GM18507 (cell line): ENCODE measurements at places on chromosomes 1 and 21.

DNA sequence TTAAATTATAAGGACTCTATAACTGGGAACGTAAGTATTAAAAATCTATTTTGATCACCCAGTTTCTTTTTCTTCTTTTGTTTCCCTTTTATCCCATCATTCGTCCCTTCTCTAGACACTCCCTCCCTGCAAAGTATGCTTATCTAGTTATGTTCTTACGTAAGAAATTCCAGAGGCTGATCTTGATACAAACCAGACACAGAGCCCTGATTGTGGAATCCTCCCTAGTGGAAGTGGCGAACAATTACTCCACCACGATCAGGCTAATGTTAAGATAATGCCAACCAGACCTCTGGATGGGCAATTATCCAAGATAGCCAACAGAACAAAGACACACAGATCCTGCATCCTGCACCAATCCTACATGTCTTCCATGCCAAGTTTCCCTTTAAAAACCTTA, 1557.4 kb downstream of the PLA2G4A start:
- no peak for DNase-seq

GRCh38 chr21:27487676-27488075, 520.8 kb upstream of the ADAMTS5 start:
- DNase-seq: no peak

DNA sequence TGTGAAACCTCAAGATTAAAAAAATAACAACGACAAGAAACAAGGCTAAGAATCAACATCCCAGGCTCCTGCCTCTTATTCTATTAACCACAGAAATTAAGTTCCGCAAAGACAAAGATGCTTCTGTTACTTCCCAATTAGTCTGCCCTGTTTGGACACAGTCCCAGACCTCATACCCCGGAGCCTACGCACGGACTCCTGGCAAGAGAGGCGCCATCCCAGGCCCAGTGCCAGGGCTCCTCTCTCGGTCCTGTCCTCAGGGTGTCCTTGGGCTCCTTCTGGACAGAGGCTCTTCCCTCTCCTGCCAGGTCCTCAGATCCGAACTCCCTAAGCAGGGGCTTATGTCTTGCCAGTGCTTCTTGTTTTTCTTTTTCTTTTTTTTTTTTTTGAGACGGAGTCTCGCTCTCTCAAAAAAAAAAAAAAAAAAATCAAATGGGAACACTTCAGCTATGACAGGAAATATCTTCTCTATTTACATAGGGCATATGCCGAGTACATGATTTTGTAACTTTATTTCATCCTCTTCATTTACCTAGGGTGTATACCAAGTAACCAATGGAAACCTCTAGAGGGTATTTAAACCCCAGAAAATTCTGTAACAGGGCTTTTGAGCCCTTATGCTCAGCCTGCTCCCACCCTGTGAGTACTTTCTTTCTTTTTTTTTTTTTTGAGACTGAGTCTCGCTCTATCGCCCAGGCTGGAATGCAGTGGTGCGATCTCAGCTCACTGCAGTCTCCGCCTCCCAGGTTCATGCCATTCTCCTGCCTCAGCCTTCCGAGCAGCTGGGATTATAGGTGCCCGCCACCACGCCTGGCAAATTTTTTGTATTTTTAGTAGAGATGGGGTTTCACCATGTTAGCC, 11.7 kb upstream of the ENO1 start:
- no peak for DNase-seq

GRCh38 chr1:216448011-216448510, 24.8 kb upstream of the USH2A start:
- DNase-seq: no peak

DNA sequence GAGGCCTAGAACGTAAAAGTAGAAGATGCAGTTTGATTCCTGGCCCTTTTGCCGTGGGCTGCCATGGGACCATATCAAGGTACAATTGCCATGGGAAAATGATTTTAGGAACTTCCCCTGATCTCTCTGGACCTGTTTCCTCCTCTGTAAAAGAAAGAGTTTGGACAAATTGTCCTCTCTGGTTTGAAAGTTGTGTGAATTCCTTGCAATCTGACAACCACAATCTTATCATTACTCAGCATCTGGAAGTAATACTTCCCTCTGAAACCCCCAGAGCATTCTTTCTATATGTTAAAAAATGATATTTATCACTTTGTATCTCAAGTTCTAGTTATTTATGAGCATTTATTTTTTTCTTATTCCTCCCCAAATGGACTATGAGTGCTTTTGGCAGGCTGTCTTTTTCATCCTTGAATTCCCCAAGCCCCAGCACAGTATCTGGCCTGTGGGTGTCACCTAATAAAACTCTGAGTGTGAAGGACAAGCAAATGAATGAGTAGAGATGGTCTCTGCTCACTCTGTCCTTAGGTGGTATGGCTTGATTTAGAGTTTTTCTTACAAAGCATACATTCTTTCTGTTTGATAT, 181.1 kb downstream of the DYRK1A start:
- no peak for DNase-seq

DNA sequence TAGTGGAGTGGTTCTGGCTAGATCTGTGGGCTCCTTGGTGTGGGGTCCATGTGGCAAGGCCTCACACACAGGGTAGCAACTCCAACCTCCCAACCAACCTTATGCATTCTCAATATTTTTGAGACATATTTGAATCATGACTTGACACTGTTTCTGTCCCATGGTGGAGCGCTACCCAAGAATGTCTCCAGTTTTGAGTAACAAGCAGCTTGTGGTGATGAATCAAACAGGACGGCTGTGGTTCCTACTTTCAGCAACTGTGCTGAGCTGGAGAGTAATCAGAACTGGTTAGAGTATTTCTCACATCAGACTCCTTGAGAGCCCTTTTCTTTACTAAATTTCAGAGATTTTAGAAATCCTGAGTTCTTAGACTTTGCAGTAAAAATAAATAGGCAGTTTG, 3.1 kb downstream of the LCE3D start:
- DNase-seq: no peak

DNA sequence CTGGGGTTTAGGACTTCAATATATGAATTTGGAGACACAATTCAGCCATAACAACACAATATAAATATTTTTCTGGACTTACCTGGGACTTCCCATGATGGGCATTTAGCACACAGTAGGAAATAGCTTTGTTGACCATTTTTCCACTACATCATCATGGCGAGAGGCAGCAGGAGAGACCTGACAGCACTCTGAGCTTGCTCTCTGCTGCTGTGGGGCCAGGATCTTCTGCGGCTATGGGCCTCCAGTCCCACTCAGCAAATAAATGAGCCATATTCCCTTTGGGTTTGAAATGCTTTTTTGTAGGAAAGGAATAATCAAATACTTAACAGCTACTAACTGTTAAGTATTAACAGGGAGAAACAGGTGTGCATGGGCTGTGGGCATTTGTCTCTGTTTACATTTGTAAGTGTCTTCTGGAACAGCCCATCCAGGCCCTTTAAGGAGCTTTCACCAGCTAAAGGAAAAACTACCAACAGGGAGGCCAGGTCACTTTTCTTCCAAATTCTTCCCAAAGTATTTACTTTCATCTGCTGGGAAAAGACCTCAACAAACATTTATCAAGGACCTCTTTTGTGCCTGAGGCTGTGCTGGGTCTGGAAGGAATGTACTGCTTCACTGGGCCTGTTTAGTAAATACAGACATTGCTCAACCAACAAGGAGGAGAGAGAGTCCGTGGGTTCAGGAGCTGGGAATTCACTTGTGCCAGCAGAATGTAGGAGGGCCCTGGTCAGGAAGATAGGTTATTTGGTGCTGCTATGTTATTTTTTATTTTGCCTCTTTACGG, 133.2 kb downstream of the LRIG2 start:
- no peak for DNase-seq

- no peak for DNase-seq
These were observed 135.9 kb downstream of the NPHP4 start for GRCh38 chr1:5856246-5856815.

DNA sequence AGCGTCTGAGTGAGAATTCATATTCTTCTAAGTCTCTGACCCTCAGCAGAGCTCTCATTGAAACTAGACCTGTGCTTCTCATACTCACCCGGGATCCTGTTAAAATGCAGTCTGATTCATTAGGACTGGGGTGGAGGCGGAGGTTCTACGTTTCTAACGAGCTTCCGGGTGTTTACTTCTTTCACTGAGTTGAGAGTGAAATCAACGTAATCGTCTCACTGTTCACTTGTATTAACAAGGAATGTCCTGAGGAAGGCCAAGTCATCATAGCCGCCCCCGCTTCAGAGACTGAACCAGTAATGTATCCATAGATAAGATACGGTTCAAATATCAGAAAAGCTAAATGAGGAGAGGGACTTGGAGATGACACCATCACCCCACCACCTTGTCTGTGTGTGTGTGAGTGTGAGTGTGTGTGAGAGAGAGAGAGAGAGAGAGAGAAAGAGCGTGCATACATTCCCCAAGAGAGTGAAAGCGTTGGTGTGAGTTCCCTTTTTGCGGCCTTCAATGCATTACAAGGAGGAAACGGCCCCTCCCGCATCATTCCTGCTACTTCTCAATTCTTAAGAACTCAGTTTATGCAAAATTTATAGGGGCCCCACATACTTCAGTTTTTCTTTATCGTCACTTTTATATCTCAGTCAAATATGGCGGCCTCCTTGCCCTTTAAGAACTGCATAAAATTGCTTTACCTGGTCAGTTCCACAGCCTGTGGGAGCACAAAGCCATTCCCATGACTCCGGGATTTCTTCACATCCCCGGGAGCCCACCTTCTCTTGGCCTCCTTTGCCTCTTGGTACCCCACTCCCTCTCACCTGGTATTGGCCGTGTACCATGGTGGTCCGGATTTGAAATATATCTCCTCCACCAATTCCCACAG, 19.8 kb downstream of the KMO start:
- no peak for DNase-seq

GRCh38 chr1:183103147-183103546, 79.9 kb downstream of the LAMC1 start:
- DNase-seq: no peak

- no peak for DNase-seq
These were observed 67.9 kb downstream of the CACNA1E start for GRCh38 chr1:181551249-181551648.

- no peak for DNase-seq
These were observed at the start of gene OR2L2 for GRCh38 chr1:248029770-248030169. Gene OR2L2, plus strand, starts transcription at chr1:248030070. Its CDS starts 8,198 bp downstream, at chr1:248038268.

- DNase-seq: no peak
These were observed 2.4 kb downstream of the SSBP3 start for GRCh38 chr1:54403808-54404261.

DNA sequence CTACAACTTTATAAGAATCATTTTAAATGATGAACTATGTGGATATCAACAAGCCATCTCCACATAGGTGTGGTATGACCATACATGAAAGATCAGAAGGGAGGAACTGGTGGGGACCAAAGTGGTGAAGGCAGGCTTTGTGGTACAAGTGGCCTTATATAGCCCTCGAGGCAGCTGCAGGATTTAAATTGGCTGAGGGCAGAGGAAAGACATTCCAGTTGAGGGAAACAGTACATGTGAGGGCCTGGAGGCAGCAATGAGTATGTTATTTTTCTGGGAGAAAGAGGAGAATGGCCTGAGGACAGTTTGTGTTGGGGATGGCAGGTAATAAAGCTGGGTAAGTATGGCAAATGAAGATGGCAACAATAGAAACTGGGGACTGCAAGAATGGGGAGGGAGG, 17.1 kb downstream of the OSCP1 start:
- DNase-seq: no peak

- no peak for DNase-seq
These were observed 27.8 kb downstream of the DIPK1A start for GRCh38 chr1:92933459-92933858.

- DNase-seq: no peak
These were observed 8.5 kb downstream of the SH3BGRL3 start for GRCh38 chr1:26288311-26288941.

DNA sequence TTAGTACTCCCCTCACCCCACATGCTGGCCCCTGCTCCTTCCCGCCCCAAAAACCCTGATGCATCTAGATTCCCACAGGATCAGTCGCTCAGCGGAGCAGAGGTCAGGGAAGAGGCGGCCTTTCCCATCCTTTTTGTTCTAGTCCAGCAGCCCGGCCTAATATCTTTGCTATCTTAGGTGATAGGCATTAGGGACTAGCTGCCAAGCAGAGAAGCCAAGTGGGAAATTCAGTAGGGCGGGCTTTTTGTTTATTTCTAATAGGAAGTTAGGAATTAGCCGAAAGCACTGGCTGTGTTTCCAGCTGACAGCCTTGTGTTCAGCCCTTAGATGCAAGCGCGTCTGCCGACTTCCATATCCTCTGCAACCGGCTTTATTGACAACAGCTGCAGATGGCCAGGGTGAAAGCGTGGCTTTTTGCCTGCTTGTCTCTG, 59.0 kb upstream of the BCAR3 start:
- DNase-seq: no peak

- DNase-seq: no peak
These were observed 477.8 kb upstream of the CAMK1G start for GRCh38 chr1:209105701-209106100.

DNA sequence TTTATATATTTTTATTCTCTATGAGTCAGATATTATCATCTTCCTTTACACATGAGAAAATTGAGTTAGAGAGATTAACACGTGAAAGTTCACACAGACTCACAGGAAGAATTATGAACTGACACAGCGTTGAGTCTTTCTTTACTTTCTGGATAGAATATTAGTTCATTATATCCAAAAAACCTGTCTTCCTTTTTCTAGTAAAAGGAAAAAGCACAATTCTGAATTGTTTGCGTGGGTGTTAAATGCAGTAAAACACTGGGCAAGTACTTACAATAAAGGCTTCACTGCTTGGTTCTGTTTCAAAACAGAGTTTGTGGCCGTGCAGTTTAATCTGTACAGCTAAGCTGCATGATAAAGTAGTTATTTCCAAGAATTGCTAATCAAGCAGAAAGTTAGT, 10.8 kb downstream of the MAGI3 start:
- no peak for DNase-seq

GRCh38 chr1:79290927-79291474, 284.5 kb upstream of the ADGRL4 start:
- DNase-seq: no peak

DNA sequence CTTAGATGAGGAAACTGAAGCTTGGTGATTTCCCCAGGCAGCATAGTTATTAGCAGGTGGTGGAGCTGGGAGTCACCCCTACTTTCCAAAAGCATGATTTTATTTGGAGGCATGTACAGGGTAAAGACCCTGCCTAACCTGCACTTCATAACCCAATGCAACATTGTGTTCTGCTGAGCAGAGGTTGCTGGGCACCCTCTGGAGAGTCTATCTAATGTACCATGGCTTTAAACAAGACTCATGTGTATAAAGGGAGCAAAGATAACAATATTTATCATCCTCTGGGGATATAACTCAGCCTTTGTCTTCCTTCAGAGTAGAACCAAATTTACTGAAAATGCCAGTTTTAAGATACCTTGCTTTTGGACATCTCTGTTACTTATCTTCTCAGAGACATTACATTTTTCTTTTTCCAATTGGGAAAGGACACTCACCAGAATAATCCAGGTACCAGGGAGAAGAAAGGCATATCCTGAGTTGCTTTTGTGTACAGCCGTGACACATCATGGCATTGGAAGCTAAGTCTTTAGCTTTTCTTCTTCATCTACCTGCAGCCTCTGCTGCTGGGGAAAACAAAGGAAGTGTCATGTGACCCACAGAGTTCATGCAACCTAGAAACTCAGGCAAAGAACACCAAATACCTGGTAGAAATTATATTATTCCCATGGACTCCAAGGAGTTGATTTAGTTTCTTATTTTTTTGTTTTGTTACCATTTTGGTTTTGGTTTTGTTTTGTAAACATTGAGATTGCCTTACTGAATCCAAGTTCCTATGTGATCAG, 39.6 kb downstream of the ELAVL4 start:
- DNase-seq: no peak
